ENCODE measurements at places on chromosomes 12 and 14. TPM values are rescaled to one million over a fixed set of nuclear protein-coding genes. Genes with fewer than 3 reads are reported as not detected.

KCTD10 gene
- 94.6 TPM for total RNA-seq

- no peak overlapping the region for H3K4me3 ChIP-seq
- DNase-seq, result no peak
- H3K36me3 ChIP-seq, result no peaks in the 10 kb centered on the region
- H3K27me3 ChIP-seq, result no peaks in the 10 kb centered on the region
Observed at GRCh38 chr14:98684468-98684867, 587.5 kb downstream of the BCL11B start.

GRCh38 chr14:77088219-77088618 is 9.8 kb upstream of the CIPC start:
- H3K27ac ChIP-seq, result no peak overlapping the region
- H3K4me3 ChIP-seq, result no peak overlapping the region
- H3K36me3 ChIP-seq, result no peaks in the 10 kb centered on the region

POTEG gene
- total RNA-seq, result 0.36 TPM

EXOC3L4 gene
- not detected for total RNA-seq

All from osteoblast (primary cell).